ENCODE measurements at places on chromosomes 5 and 9.

- no peak for DNase-seq
Measured at GRCh38 chr5:84086511-84086910, 298.2 kb downstream of the EDIL3 start.

GRCh38 chr5:157486221-157486681 lies 26.2 kb downstream of the NIPAL4 start:
- no peak for DNase-seq

DNA sequence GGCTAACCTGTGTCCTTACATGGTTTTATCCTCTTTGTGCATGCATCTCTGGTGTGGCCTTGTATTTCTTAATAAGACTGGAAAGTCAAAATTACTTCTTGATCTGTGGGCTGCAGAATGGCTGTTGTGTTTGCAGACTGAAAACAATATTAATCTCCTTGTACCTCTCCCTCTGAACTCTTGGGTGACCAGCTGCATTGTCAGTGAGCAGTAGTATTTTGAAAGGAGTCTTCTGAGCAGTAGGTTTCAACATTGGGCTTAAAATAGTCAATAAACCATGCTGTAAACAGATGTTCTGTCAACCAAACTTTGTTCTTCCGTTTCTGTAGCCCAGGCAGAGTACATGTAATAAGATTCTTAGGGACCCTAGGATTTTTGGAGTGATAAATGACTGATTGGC lies 26.7 kb upstream of the NIM1K start:
- no peak for DNase-seq

DNA sequence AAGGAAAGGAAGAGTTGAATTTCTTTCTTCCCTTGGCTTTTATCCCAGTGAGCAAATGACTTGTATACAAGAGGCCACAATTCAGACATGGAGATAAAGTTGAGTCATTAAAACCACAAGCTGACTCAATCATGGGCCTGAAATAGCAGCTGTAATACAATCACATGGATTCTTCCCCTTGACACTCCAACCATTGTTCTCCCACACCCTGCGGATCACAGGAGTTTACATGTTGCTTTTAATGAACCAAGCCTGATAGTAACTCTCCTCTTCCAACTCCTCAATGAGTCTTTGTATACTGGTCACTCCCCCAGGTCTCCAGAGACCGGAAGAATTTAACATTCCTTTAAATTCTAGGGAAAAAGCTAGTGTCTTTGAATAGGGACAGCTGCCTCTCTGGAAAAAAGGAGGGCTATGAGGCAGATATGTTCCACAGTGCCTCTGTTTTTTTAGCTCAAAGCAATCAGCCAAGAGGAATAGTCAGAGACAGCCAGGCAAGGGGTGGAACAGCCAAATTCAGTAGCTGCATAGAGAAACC lies 32.4 kb downstream of the PCDHGC5 start:
- no peak for DNase-seq

Data from stimulated activated CD4-positive, alpha-beta T cell treated with anti-CD3 and anti-CD28 coated beads, Interleukin-1b, Interleukin-23, amount 100 ng/mL, for 4 hours (primary cell).